ENCODE measurements at places on chromosomes 2 and 18.

- no peak for DNase-seq
Measured at GRCh38 chr2:175312137-175312536, 130.6 kb upstream of the ATP5MC3 start.

- no peak for DNase-seq
Measured at GRCh38 chr18:24177499-24178133, 38.8 kb downstream of the CABYR start.

GRCh38 chr2:151649966-151650365 lies 84.3 kb downstream of the NEB start:
- DNase-seq, result no peak

DNA sequence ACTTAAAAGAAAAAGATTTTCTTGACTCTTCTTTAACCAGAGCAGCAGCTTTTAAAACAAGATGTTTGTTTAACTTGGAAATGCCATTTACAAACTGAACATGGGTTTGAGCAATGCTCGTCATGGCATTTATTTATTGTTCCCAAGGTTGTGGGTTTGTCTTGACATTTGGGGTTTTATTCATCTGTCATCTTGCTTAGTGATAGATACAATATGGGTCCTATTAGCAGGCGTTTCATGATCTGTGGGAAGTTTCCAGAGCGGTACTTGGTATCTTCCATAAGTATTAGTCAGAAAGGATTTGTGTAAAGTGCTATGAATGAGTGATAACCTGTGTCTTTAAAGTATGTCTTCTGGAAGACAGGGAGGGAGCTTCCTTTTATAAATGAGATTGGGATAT lies 29.9 kb upstream of the MGAT5 start:
- no peak for DNase-seq

DNA sequence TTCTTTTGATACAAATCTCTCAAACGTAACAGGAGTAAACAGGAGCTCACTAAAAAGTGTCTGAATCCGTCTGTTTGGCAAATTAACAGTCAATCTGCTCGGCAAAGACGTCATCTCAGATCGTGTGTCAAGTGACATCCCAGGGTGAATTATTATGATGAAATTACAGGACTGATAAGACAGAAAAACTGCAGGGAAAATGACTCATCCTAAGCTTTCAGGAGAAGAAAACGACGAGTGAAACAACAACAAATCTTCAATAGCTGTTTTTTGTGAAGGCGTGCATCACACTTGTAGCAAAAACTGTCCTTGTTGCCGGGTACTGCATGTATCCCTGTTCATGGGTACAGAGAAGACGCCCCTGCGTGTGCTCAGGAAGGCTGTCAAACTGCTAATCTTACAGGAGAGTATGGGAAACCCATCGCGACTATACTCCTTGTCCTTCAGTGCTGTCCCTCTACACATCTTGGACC lies 24.9 kb downstream of the EPB41L3 start:
- no peak for DNase-seq

DNA sequence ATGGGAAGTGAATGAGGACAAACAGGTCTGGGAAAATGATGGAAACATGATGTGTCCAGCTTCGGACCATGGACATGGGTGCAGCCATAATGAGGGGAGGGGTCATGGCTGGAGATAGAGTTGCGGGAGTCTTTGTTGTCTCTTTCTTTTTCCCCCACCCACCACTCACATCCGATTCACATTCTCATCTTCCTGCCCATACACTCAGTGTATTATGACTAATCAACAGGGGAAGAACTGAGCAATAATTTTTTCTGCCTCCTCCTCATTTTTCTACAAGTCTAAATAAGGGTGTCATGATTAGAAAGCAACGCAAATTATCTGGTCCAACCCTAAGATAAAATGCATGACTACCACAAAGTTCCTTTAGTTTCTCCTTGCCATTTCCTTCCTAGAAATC lies 5.7 kb upstream of the SERPINB2 start:
- DNase-seq, result no peak

DNA sequence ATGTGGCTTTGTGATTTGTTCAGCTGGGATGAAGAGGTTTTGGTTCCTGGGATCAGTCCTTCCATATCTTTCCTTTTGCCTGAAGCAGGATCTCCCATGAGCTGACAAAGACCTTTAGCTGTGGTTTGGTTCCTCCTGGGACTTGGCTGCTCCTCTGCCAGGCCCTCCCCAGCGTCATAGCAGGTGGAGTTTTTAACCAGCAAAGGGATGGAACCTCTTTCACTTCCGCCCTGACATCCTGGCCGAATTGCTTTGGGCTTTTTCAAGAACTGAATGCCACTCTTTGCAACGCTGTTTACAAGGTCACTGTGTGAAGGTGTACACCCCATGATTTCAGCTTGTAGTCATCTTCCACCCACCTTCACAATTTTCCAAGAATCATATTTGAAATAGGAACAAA lies 390 bp downstream of the PCARE start:
- no peak for DNase-seq

DNA sequence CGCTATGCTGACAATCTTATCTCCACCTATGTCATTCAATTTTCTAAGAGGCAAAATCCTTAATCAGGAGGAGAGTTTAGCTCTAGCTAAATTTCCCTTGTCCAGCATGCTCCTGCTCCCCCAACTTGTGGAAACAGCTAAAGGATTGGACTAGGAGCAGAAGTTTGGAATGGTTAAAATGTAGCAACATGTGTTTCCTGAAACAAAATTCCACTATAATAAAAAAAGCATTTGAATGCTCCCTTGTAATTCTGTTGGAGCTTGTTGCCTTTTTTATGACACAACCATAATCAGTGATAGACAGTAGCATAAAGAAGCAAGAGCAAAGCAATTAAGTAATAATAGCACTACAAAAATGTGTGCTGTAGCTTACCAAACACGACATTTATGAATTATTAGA lies 6.9 kb downstream of the ACTR3 start:
- no peak for DNase-seq

DNA sequence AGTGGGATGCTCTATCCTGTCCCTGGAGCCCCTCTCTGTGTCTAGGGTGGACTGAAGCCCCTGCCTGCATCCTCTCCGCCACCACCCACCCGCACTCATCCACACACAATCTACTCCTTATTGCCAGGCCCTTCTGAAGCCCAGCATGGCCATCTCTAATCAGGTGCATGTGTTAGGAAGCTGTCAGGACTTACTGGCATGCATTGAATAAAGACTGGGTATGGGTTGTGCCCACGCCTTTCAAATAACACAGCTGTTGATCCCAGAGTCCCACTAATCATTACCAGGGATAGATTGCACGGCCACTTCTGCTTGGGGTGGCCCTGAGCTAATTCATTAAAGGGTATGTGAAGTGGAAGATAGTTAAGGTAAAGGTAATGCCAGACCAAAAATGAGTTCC lies 88.4 kb downstream of the CABLES1 start:
- DNase-seq, result no peak

- DNase-seq, result peak; percentile 39
Measured at GRCh38 chr2:216183462-216183861, 74.3 kb downstream of the XRCC5 start.

- no peak for DNase-seq
Measured at GRCh38 chr18:10244341-10244740, 210.1 kb upstream of the APCDD1 start.

DNA sequence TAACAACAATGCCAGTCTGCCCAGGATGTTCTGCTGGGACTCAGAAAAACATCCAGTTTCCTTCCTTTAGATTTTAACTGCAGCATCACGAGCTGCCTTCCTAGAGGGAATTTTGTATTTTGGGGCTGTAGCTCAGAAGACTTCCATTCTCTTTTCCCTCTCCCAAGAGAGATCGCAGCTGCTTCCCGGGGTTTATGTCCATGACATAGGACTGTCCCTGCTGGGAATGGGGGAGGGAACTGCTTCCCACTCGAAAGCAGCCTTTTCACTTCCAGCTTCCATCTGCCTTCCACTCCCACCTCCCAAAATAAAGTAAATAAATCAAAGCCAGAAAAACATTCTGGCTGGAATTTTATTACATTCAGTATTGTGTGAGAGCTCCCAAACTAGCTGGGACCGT lies 52.4 kb downstream of the LIMS1 start:
- no peak for DNase-seq

- no peak for DNase-seq
Measured at GRCh38 chr2:160252278-160252887, 52.3 kb upstream of the ITGB6 start.

DNA sequence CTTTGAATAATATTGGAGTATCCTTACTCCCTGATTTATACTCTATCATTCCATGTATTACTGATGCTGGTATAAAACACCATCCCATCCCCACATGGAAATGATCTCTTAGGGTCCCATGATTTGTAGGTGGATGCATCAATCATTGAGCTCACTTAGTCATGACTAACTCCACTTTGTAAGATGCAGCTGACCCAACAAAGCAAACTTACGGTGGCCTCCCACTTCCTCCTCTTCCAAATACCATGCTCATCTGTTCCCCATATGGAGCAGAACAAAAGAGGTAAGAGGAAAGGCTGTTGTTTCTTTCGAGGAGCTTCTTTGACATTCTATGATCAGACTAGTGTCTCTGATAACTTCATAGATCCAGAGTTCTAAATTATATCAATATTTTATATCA lies 640.2 kb upstream of the SLC39A10 start:
- no peak for DNase-seq

GRCh38 chr18:32469190-32469651 lies 1.5 kb downstream of the GAREM1 start:
- no peak for DNase-seq

- DNase-seq, result no peak
Measured at GRCh38 chr2:129191530-129191929, 787.9 kb upstream of the RAB6C start.

DNA sequence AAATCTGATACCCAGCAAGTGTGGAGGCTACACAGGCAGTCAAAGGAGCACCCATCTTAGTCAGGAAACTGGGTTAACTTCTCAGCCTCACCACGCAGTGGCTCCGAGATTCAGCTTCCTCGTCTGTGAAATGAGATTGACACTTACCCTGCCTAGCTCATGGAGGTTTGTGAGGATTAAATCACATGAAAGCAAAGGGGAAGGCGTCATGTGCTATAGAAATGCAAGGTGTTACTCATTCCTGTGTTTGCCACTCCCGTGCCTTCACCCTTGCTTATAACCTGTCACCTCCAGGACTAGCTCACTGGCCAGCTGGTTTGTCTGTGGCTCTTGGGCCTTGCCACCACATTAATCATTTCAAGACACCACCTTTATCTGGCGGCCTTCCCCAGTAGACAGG lies 118.9 kb upstream of the FOSL2 start:
- no peak for DNase-seq

DNA sequence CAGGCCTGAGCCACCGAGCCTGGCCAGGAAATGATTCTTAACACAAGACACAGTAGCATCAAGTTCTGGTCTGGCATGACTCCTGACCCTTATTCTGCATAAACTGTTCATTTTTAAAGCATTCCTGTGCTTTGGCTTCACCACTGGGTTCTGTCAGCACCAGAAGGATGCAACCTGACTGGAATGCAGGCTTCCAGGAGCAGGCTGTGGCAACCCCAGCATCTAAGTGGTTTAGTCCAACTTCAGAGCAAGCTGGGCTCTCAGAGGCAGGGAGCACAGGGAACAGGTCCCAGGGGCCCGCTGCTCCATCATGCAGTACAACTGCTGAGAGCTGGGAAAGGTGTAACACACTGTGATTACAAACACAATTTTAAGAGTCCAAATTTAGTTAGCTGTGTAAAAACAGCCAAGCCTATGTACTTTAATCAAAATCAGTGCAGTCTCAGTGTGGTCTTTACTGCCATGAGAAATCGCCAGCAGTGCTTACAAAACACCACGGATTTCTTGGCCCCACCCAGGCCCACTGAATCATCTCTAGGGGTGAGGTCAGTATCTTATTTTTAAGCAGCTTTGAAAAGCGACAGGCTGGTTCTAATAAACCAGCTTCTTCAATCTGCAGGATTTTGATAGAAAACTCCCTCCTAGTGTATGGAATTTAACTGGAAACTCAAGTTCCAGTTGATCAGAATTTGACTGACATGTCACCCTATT lies 44.4 kb upstream of the TMEM182 start:
- DNase-seq, result no peak

- DNase-seq, result no peak
Measured at GRCh38 chr2:170598067-170598395, 117.1 kb upstream of the SP5 start.

- no peak for DNase-seq
Measured at GRCh38 chr18:36094431-36094830, 27.1 kb upstream of the RPRD1A start.

- DNase-seq, result no peak
Measured at GRCh38 chr2:4908461-4908860, 783.7 kb upstream of the SOX11 start.

DNA sequence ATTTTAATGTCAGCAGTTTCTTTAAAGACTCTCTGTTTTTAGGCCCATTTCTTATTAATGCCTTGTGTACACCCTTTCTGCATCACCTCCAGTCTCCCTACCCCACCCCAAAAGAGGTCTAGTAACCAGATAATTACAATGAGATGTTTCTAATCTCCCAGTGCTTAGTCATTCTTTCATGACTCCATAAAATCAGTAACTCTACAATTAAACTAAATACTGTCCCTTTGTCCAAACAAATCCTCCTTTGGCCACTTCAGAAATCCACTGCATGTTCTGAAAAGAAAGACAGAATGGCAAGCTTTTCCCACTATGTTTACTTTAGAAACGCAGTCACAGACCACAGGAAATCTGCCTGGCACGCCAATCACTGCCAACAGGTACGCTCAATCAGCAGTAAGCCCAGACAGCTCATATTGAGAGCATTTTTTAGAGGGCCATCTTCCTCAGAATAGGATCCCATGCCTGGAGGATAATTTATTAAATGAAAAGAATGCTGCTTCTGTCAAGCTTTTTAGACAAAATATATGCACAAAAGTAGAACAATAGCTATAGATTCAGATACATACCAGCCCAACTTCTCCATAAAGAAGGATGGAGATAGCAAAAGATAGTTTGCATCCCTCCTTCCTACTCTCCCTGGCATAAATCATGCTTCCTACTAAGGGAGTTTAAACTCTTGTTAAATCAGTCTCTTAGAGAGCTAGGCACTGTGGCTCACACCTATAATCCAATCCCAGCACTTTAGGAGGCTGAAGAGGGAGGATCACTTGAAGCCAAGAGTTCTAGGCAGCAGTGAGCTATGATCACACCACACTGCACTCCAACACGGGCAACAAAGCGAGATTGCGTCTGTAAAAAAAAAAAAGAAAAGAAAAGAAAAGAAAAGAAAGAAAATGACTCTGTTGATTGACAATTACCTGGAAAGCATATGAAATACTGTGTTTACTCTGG lies 14.6 kb downstream of the CLASP1 start:
- DNase-seq, result no peak

DNA sequence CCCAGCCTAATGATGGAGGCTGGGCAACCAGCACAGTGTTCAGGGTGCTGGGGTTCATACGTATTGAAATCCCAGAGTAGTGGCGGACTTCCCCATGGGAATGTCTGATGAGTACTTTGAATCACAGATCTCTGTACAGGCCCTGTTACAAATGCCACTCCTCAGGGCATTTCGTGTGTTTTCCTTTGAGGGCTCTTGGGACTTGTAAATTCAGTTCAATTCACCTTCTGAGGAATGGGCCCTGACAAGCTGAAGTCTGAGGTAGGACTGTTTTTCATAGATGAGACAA lies 288 bp upstream of the RDH14 start:
- no peak for DNase-seq
